GM18507 (cell line): ENCODE measurements at places on chromosomes 6 and 20.

- DNase-seq = no peak
Observed at GRCh38 chr20:982754-983153, 19.4 kb downstream of the RSPO4 start.

GRCh38 chr6:111114087-111114443 is 26.8 kb downstream of the SLC16A10 start:
- no peak for DNase-seq

DNA sequence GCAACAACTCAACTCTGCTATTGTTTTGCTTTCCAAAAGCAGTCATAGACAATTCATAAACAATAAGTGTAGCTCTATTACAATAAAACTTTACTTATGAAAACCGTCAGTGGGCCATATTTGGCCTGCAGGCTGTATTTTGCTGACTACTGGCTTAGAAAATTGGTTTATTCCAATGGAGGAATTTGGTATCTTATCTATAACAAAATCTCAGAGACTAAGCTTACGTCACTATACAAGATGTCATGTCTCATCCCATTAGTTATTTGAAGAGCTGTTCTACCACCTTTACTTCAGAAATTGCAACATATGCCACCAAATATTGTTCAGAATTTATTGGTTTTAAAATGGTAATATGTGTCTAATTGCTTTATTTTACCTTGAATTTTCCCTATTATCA is 436.9 kb downstream of the HTR1B start:
- no peak for DNase-seq

DNA sequence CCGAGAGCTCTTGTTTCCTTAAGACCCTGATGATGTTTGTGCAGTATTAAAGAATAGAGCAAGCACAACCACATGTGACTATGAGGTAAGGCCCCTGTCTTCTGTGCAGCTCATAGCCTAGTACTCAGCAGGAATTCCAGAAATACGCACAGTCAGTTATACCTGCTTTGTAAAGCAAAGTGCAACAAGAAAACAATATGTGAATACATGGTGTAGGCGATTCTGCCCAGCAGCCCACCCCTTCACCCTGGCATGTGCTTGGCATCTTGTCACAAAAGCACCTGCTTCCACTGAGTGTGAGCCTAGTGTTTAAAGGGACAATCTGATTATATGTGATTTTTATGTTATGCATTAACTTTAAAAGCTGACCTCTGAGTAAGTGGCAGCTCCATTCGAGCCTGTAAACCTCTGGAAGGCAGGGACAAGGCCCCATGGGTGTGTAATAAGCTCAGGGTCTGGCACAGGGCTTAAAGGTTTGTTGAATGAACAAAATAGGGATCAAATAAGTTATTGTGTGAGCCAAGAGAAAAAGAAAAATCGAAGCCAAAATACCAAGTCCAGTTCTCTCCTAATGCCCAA is 148.7 kb downstream of the DOK5 start:
- DNase-seq = no peak

DNA sequence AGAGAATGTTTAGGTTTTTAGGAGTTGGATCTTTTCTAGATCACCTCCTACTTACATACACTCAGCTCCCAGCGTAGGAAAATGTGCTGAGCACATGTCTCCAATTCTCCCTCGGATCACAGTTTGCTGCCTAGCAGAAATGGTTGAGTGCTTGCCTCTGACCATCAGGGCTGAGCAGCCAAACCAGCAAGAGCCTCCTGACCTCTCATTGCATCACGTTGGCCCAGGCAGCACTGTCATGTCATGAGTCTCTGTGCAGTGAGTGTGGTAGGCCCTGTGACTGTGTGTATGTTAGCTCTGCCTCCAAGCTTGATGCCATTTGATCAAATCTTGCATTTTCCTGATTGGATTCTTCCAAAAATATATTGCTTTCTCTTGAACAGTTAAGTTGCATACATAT is 112.0 kb downstream of the LRRC1 start:
- DNase-seq = no peak

DNA sequence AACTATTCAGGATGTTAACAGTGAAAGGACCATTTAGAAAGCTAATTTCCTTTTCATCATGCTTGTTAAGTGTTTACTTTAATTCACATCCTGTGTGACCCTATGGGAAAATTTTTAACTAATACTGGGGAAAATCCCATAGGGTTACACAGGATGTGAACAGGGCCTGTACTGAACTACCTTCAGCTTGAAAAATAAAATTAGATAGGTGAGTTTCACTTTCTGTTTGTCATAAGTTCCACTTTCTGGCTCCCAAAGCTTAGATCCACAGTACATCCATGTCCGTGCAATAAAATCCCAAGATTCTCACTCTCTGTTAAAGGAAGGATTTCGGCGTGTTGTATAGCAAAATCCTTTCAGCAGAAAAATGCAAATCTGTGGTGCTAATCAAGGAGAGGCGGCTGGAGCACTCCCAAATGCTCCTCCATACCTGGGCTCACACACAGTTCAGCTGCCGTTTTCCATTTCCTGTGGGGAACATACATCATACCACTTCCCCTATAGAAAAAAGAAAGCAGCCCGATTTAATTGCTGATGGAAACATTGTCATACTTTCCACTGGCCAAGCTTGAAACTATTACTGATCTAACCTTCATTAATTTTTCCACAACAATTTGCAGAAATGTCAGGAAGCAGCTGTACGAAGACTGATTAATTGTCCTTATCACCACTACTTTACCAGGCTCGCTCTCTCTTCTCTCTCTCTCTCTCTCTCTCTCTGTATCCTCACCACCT is 125.2 kb downstream of the HIVEP2 start:
- DNase-seq = peak; percentile 37

GRCh38 chr6:24536466-24536865 is 41.7 kb downstream of the ALDH5A1 start:
- no peak for DNase-seq

DNA sequence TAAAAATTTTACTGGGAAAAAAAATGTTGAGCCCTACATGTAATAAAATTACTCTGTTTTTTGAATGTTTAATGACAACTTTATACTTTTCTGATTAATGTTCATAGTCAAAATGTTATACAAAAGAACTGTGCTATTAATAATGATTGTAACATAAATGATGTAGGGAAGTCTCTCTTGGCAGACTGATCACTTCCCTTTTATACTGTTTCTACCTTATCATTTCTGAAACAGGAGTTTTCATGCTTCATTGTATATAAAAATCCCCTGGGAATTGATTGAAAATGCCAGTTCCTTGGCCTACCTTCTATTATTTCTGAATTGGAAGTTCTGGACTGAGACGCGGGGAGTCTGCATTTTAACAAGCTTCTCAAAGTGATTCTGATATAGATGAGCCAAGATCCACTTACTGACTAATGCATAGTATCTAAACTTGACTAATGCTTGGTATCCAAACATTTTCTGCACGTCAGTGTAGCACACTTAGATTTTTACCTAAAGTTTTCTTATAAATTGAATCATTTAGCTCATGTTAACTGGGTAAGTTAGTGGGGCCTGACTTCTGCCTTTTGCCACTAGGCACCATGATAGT is 7.2 kb upstream of the HDAC2 start:
- no peak for DNase-seq

DNA sequence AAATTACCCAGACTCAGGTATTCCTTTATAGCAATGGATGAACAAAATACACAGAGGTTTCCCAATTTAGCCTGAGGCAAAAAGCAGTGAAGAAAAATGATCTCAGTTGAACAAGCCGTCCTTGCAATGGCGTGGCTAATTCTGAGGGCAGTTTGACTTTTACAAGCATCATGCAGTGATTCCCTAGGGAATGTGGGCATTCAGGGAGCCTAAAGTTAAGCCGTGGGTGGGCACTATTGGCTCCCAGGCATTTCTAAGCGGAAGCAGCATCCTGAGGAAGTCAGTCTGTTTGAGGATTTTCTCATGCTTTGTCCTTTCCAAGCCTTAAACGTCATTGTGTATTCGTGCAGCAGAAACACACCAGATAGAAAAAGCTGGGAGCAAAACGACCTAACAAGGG is 133.9 kb downstream of the MYLK4 start:
- no peak for DNase-seq

DNA sequence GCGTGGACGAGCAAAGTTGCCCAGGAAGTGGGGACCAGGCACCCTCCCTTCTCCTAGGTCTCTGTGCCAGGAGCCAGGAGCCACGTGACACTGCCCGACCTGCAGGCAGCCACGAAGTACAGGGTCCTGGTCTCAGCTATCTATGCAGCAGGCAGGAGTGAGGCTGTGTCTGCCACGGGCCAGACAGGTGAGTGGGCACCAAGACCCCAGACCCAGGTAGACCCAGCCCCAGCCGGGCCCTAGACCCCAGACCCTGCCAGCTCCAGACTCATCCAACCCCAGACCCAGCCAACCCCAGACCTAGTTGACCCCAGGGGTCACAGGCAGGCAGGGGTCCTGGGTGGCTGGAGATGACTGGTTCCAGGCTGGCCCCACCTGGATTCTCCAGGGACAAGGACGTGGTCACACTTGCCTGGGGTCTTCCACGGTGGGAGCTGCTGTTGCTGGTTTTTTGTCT is 21.1 kb downstream of the COL20A1 start:
- no peak for DNase-seq

DNA sequence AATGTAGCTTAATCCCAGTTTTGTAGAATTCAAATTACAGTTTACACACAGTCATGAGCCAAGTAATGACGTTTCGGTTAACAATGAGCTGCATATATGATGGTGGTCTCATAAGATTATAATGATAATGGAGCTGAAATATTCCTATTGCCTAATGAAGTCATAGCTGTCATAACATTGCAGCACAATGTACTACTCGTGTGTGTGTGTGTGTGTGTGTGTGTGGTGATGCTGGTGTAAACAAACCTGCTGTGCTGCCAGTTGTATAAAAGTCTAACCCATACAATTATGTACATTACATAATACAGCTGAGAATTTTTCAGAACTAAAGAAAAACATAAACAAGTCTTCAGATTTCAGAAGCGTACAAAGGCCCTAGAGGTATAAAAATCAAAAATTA is 66.7 kb upstream of the ARID1B start:
- no peak for DNase-seq

DNA sequence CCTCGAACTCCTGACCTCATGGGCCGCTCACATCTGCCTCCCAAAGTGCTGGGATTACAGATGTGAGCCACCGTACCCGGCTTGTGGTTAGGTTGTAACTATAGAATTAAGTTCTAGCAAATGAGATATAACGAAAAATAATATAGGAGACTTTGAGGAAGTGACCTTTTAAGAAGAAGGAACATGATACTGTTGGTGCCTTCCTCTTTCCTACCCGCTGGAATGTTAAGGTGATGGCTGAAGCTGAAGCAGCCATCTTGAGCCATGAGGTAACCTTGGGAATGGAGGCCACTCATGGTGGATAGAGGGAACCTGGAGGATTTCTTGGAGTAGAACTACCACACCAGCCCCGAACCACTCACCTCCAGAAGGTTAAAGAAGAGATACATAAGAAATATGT is 48.1 kb upstream of the MDGA1 start:
- no peak for DNase-seq

DNA sequence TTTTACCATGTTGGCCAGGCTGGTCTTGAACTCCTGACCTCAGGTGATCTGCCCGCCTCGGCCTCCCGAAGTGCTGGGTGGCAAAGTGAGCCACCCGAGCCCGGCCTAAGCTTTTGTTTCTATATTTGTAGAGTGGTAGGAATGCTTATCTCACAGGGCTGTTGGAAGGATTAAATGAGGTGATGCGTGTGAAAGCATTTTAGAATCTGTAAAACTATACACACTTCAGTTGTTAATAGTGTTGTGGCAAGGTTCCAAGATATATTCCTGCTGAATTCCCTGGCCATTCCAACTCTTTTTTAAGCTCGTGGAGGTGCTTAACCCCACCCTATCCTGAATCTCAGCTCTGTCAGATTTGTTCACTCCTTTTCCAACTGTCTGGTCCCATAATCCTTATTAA is 89.9 kb upstream of the AKIRIN2 start:
- DNase-seq = no peak

DNA sequence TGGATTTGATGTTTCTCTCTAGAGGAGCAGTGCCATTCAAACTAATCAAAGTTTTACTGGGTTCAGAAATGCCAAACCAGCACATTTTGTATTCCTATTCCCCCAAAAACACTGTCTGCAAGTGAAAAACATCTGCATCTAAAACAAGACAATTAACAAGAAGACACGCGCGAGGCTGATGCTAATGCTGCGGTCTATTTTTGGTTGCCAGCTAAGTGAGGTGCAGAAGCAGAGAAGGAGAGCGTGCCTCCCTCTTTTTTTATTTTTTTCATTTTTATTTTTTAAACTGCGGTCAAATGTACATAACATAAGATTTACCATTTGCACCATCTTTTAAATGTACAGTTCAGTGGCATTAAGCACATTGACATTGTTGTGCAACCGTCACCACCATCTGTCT is 641.1 kb downstream of the DHX35 start:
- DNase-seq = no peak

DNA sequence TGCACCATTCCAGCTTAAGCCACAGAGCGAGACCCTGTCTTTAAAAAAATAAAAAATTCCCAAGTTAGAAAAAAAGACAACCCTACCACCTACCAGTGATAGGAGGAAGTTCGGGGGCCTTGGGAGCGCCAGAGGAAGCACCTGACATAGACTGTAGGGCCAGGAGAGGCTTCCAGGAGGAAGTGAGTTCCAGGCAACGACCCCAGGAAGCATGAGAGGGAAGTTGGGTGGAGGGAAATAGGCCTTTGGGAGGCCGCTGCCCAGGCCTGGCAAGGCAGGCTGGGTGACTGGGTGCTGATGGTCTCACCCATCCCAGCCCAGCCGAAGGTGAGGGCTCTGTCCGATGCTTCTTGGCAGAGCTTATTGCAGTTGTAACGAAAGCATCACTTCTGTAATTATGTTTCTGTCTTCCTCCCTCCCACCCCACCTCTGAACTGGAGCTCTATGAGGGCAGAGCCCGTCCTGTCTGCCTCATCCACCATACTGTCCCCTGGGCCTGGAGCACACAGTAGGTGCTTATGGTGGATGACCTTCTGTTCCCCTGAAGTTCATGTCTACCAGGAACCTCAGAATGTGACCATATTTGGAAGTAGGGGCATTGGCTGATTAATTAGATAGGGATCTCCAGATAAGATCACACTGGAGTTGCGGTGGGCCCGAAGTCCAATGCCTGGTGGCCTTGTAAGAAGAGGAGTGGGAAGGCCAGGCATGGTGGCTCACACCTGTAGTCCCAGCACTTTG is 54.1 kb downstream of the UBE2V1 start:
- no peak for DNase-seq

GRCh38 chr6:7765575-7766325 is 39.9 kb downstream of the BMP6 start:
- DNase-seq = no peak

GRCh38 chr6:160789263-160790027 is 87.4 kb downstream of the PLG start:
- DNase-seq = no peak

- no peak for DNase-seq
Observed at GRCh38 chr6:91167846-91168245, 581.0 kb upstream of the MAP3K7 start.

GRCh38 chr6:169223006-169223405 is 30.6 kb downstream of the THBS2 start:
- no peak for DNase-seq

- no peak for DNase-seq
Observed at GRCh38 chr20:8156235-8157079, 24.4 kb downstream of the PLCB1 start.

- DNase-seq = no peak
Observed at GRCh38 chr6:56866917-56867522, 87.9 kb upstream of the BEND6 start.
